ENCODE measurements at places on chromosomes 3 and 15. TPM values are rescaled to one million over a fixed set of nuclear protein-coding genes. Genes with fewer than 3 reads are reported as not detected.

Gene CIDEC
- polyA plus RNA-seq: 10.9 TPM

Gene TMEM207
- not detected for polyA plus RNA-seq

Gene PPM1L
- polyA plus RNA-seq: 3.5 TPM

Gene NR1D2
- polyA plus RNA-seq: 12.0 TPM

Gene TLR9
- polyA plus RNA-seq: 0.05 TPM

Gene NRROS
- 1.4 TPM for polyA plus RNA-seq

All from pancreas (tissue), 10 donors.